ENCODE measurements at places on chromosomes 12 and 14. TPM values are rescaled to one million over a fixed set of nuclear protein-coding genes. Genes with fewer than 3 reads are reported as not detected.

Gene AHNAK2
- total RNA-seq = 1.4 TPM

Gene PRKCH
- total RNA-seq = 0.30 TPM

Gene ADGRD1
- total RNA-seq = 0.73 TPM

Gene CATSPERB
- total RNA-seq = not detected

Gene RAPGEF3
- 0.89 TPM for total RNA-seq

- peaks cover 19% of the 10 kb centered on the region for H3K4me1 ChIP-seq
- no peaks in the 10 kb centered on the region for H3K36me3 ChIP-seq
- peak overlapping the region; percentile 98 for H3K27ac ChIP-seq
- DNase-seq = no peak
- H3K4me3 ChIP-seq = peak overlapping the region; percentile 99
Observed at GRCh38 chr12:62258941-62259630, 1.1 kb upstream of the USP15 start.

- H3K36me3 ChIP-seq = peaks cover 13% of the 10 kb centered on the region
- no peaks in the 10 kb centered on the region for H3K27me3 ChIP-seq
- no peak overlapping the region for H3K27ac ChIP-seq
- H3K4me3 ChIP-seq = no peak overlapping the region
Observed at GRCh38 chr12:131330106-131330815, 376.6 kb downstream of the ADGRD1 start.

DNA sequence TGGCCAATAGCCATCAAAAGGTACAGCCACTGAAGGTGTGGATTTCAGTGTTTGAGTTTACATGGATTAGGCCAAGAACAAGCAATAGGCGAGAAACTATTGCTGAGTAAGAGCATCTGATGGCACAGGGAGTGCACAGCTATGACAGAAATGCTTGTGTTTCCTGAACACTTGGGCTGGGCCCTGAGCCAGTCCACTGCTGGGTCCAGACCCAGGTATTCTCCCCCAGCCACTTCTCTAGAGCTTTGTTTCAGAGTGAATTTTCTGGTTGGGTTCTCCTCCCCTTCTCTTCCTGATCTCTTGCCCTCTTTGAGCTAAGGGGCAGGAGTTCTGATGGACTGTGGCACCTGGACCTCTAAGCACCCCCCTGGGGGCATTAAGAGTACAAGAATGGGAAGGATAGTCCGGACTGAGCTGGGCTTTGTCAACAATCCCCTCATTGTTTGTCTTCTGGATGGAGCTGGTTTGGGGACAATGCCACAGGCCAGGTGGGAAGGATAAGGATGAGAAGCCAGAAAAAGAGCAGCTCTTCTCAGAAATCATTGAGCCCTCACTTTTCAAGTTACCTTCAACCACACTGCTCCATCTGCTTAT lies 8.3 kb downstream of the HOXC5 start:
- H3K36me3 ChIP-seq = no peaks in the 10 kb centered on the region
- H3K27me3 ChIP-seq = peaks cover 100% of the 10 kb centered on the region
- H3K27ac ChIP-seq = no peak overlapping the region
- H3K4me3 ChIP-seq = no peak overlapping the region

DNA sequence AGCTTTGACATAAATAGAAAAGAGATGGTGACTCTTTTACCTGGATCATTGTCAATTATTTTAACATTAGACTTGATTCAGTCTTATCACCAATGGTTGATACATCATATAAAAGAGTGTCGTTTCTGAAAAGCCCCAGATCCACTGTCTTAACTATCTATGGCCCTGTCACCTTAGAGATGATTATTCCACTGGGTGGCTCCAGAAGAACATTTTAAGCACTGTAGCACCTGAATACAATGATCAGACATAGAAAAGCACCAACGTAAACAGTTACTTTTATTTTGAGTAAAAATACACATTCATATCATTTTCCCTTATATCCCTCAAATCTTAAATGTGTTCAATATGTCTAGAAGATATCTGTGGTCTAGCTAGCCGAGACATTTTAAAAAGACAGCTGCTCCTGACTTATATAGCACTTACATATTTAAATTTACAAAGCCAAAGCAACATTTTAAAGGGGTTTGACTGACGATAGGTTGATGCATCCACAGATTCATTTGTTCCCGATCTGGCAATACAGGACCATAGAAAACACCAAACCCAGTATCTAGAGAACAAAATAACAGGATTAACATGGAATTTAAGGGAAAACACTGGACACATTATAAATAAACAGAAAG lies 32.9 kb downstream of the TSPAN8 start:
- no peaks in the 10 kb centered on the region for H3K36me3 ChIP-seq
- H3K4me1 ChIP-seq = no peaks in the 10 kb centered on the region
- no peak for DNase-seq
- H3K27ac ChIP-seq = no peak overlapping the region

GRCh38 chr14:95496111-95496681 lies 20.3 kb downstream of the SYNE3 start:
- no peak overlapping the region for H3K4me3 ChIP-seq
- no peak overlapping the region for H3K27ac ChIP-seq
- peaks cover 13% of the 10 kb centered on the region for H3K4me1 ChIP-seq

GRCh38 chr14:60757567-60758002 lies 23.0 kb downstream of the MNAT1 start:
- no peak overlapping the region for H3K4me3 ChIP-seq
- no peak for DNase-seq
- no peaks in the 10 kb centered on the region for H3K36me3 ChIP-seq
- no peak overlapping the region for H3K27ac ChIP-seq
- no peaks in the 10 kb centered on the region for H3K27me3 ChIP-seq
- H3K4me1 ChIP-seq = peaks cover 4% of the 10 kb centered on the region

DNA sequence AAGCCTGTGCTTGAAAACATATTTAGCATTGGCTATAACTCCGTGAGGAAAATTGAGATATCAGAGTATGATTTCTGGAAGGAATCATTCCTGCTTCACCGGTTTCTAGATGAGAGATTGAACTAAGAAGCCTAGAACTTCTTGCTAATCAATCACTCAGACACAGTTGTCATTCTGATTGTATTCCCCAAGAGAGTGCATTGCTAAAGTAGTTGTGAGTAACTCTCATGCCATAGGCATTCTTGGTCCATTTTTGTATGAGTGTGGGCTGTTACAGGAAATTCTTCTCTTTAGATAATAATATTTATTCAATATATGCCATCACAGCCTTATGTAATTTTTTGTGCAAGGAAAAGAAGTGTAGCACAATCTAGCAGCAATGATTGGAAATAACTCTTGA lies 893.3 kb upstream of the MDGA2 start:
- DNase-seq = no peak
- peaks cover 3% of the 10 kb centered on the region for H3K36me3 ChIP-seq
- no peaks in the 10 kb centered on the region for H3K27me3 ChIP-seq
- H3K27ac ChIP-seq = no peak overlapping the region
- H3K4me1 ChIP-seq = no peaks in the 10 kb centered on the region

- no peaks in the 10 kb centered on the region for H3K36me3 ChIP-seq
- H3K27ac ChIP-seq = no peak overlapping the region
- peak overlapping the region; percentile 84 for H3K4me3 ChIP-seq
- peaks cover 12% of the 10 kb centered on the region for H3K27me3 ChIP-seq
- peaks cover 26% of the 10 kb centered on the region for H3K4me1 ChIP-seq
- DNase-seq = no peak
Observed at GRCh38 chr12:53343969-53344368, 7.8 kb upstream of the SP7 start.

- H3K4me1 ChIP-seq = peaks cover 56% of the 10 kb centered on the region
- DNase-seq = peak; percentile 76
- peak within 1 kb of the TSS; percentile 98 for H3K4me3 ChIP-seq
- H3K36me3 ChIP-seq = no peaks in the 10 kb centered on the region
- peak within 1 kb of the TSS; percentile 98 for H3K27ac ChIP-seq
Observed at GRCh38 chr12:58920102-58920960, at the start of gene LRIG3. TSS of gene LRIG3 (minus strand) at chr12:58920504. CDS start at chr12:58920235, 269 bp downstream.

DNA sequence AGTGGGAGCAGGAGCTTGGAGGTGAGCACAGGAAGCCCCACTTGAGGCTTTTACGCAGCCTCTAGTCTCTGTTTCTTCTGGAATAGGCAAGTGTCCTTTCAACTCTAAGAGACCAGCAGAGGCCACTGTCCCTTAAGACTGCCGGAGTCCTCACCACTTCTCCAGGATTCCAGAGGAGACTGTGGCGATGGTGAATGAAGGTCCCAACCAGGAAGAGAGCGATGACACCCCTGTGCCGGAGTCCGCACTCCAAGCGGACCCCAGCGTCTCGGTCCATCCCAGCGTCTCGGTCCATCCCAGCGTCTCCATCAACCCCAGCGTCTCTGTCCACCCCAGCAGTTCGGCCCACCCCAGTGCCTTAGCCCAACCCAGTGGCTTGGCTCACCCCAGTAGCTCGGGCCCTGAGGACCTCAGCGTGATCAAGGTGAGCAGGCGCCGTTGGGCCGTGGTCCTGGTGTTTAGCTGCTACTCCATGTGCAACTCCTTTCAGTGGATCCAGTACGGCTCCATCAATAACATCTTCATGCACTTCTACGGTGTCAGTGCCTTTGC lies 442 bp downstream of the FLVCR2 start:
- peaks cover 8% of the 10 kb centered on the region for H3K27me3 ChIP-seq
- H3K27ac ChIP-seq = no peak overlapping the region
- no peaks in the 10 kb centered on the region for H3K36me3 ChIP-seq
- peak overlapping the region; percentile 96 for H3K4me3 ChIP-seq

DNA sequence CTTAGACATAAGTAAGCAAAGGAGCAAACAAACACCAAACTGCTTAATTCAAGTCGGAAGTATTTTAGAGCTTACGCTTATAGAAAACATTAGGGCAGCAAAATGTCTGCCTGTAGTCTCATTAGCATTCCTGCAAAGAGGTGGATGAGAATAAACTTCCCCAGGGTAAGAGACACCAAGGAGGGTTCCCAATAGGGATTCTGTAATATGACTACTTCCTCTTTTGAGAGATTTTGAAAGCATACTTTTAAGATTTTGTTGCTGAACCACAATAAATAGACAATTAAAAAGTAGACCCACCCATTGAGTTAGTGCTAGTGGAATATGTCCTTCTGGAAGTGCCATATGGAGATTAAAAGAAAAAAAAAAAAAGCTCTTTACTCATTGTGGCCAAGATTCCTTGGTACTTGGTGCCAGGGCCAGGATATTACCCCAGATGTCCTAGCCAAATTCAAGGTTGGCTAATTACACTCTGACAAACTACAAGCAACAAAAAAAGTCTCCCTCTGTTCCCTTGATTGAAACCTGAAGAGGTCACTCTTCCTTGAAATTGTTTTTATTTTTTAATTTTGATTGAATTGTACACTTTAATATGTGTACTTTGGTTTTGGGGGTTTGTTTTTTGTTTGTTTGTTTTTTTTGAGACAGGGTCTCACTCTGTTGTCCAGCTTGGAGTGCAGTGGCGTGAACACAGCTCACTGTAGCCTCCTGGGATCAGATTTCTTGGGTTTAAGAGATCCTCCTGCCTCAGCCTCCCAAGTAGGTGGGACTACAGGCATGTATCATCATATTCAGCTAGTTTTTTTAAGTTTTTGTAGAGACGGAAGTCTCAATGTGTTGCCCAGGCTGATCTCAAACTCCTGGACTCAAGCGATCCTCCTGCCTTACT lies 8.7 kb downstream of the CLIP1 start:
- H3K4me1 ChIP-seq = peaks cover 14% of the 10 kb centered on the region
- no peak overlapping the region for H3K4me3 ChIP-seq
- H3K36me3 ChIP-seq = peaks cover 7% of the 10 kb centered on the region
- no peaks in the 10 kb centered on the region for H3K27me3 ChIP-seq
- no peak for DNase-seq

- no peak for DNase-seq
- H3K4me3 ChIP-seq = no peak overlapping the region
- no peak overlapping the region for H3K27ac ChIP-seq
- H3K36me3 ChIP-seq = no peaks in the 10 kb centered on the region
Observed at GRCh38 chr12:127014079-127014478, 1252.9 kb upstream of the TMEM132C start.

- H3K36me3 ChIP-seq = peaks cover 12% of the 10 kb centered on the region
- no peaks in the 10 kb centered on the region for H3K27me3 ChIP-seq
- no peak overlapping the region for H3K27ac ChIP-seq
Observed at GRCh38 chr12:275812-276211, 13.2 kb upstream of the SLC6A13 start.

- H3K27me3 ChIP-seq = no peaks in the 10 kb centered on the region
- H3K36me3 ChIP-seq = no peaks in the 10 kb centered on the region
Observed at GRCh38 chr12:1915082-1915968, 3.1 kb downstream of the CACNA2D4 start.

DNA sequence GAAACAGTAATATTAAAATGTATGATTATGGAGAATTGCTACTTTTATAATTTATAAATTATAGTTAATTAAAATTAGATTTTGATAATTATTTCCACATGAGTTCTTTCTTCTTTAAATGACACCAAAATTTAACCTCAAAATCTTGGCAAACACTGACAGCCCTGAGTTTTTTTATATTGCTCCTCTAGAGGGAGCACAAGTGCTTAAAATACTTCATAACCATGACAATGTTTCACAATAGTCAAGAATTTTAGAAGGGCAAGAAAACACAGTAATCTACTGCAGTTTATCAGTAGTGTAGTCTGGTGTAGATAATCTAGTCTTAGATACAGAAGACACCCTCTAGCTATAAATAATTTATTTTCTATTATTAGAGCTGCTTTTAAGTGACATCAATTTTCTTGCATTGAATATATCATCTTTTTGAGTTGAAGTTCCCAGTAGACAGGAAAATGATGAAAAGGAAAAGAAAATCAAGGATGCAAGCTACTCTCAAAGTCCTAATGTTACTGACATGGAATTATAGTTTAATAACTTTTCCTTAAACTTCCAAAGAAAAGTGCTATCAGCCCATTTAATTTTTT lies 14.3 kb upstream of the PTGER2 start:
- DNase-seq = no peak
- no peaks in the 10 kb centered on the region for H3K4me1 ChIP-seq
- no peak overlapping the region for H3K4me3 ChIP-seq
- no peaks in the 10 kb centered on the region for H3K36me3 ChIP-seq
- H3K27ac ChIP-seq = no peak overlapping the region

DNA sequence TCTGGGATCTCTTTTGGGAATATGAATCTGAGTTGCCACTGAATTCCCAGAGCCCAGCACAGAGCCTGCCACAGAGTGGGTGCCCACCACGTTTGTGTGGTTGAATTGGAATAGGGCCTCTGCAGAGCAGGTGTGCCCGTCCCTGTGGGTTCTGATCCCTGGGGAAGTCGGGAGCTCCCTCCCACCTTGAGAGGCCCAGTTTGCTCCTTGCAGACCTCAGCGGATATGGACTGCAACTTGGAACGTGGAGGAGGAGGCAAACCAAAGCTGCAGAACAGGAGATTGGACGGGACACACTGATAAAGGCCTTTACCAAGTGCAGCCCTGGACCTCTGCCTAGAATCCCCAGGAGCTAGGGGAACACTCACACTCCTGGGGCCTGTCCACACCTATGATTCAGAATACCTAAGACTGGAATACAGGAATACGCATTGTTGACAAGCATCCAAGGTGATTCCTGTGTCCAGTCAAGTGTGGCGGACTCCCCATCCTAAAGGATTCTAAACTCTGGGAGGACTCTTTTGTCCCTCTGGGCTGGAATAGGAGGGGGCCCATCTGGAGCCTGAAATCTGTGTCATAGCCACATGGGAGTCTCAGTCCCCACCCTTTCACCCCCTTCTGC lies 2.4 kb downstream of the KRT76 start:
- H3K4me3 ChIP-seq = no peak overlapping the region
- no peaks in the 10 kb centered on the region for H3K36me3 ChIP-seq
- H3K27ac ChIP-seq = no peak overlapping the region
- DNase-seq = no peak
- no peaks in the 10 kb centered on the region for H3K4me1 ChIP-seq
